T-helper 2 cell (primary cell): ENCODE measurements at places on chromosomes 4 and X.

DNA sequence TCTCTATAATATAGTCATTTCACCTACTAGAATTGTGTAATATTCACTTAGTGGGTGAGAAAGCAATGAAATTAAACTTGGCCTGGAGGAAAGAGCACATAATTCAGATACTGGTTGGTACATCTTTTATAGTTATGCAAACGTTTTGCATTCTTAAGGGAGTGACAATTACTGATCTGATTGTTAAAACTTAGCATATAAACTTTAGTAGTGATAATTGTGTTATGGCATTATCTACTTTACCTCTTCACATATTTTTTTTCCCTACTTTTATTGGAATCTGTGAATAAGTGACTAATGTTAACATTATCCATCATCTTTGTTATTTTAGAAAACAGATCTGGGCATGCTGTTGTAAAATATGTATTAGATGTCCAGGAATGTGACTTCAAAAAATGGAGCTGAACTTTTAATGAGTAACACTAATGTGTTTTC lies 217.4 kb upstream of the GIMD1 start:
- no peak for DNase-seq

- no peak for DNase-seq
Observed at GRCh38 chr4:146029939-146030710, 91.5 kb upstream of the ZNF827 start.

DNA sequence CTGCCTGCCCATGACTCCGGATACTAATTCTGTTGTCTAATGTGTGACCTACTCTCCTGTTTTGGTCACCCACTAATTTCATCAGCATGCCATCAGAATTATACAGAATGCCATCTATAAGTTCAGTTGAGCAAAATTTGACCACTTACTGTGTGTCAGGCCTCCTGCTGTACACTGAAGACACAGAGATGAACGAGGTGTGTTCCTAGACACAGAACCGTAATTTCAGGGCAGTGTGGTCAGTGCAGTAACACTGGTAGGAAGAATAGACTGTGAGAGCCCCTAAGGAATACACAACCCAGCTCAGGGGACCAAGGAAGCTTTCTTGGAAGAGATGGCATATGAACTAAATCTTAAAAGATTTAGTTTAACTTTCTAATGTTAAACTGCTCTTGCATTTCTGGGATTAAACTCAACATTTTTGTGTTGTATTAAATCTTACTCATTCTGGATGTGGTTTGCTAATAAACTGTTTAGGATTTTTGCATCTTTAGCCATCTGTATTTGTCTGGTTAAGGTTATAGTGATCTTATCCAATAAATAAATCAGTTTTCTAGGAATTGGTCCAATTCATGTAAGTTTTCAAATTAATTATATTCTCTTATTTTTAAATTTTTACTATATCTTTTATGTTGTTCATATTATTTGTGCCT lies 34.3 kb downstream of the KANTR start:
- DNase-seq = no peak

- no peak for DNase-seq
Observed at GRCh38 chr4:155999725-156000124, 46.1 kb upstream of the CTSO start.

GRCh38 chr4:16827794-16828724 lies 70.4 kb downstream of the LDB2 start:
- no peak for DNase-seq

DNA sequence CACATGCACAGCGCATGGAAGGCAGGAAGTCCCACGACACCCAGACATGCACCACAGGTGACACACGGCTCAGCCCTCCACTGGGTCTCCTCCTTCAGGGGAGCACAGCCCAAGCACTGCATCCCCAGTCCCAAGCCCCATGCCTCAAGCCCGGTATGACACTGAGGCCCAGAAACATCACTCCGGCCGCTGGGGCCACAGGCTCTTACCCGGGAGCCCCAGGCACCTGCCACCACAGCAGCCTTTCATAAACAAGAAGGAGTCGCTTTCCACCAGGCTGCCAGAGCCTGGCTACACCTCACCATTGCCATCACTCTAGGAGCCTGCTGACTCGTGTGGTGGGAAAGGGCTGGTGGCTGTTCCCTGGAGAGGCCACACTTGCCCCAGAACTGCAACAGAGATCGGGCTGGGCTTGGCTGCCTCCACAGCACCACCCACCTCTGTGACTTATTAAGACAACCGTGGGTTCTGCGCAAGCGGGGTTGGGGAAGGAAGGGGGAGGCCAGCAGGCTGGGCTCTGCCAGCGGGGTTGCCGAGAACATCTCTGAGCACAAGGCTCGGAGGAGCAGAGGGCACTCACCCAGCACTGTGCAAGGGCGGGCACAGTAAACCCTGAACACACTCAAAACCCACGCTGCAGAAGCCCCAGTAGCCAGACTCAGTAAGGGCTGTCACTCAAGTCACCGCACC lies 4.5 kb downstream of the HAUS7 start:
- DNase-seq = no peak

DNA sequence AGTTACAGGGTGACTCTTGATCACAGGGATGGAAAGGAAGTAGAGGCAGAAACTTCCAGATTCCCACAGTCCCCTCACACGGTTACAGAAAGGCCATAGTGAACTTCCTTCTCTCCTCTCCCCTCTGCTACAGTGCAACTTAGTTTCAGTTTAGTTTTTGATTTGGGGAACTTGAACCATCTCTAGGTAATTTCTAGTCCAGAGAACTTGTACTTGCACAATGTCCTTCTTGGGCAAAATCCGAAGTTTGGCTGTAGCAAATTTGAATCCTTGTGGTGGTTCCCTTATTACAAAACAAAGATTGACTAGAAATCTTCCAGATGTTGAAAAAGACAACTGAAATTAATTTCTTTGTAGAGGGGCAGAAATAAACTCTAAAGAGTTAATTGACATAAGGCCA lies 1.2 kb upstream of the BLTP1 start:
- no peak for DNase-seq

GRCh38 chr4:115537387-115537786 lies 424.0 kb upstream of the NDST4 start:
- DNase-seq = no peak

DNA sequence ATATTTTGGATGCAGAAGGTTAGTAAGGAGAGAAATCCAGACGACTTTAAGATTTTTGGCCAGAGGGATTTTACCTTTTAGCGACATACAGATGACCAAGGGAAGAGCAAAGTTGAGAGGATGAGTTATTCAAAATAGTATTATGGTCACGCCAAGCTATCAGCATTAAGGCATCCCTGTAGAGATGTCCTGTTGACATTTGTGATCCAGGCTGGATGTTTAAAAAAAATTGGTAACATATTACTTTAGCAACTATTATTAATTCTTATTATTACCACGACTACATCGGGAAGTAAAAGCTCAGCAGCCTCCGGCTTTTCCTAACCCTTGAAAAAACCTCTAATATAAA lies 562 bp upstream of the OSTC start:
- no peak for DNase-seq

- no peak for DNase-seq
Observed at GRCh38 chr4:26360864-26361263, 40.0 kb downstream of the RBPJ start.

DNA sequence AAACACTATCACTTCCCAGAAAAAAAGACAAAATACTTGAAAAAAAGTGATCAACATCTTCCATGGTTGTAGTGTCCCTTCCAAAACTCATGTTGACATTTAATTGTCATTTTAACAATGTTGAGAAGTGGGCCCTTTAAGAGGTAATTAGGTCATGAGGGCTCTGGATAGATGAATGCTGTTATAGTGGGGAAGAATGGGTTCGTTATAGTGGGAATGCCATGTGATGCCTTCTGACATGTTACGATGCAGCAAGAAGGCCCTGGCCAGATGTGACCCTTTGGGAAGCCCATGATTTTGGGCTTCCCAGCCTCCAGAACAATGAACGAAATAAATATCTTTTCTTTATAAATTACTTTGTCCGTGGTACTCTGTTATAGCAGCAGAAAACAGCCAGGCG lies 4.0 kb upstream of the SLC10A6 start:
- DNase-seq = no peak
